ENCODE measurements at places on chromosomes 7 and 10. TPM values are rescaled to one million over a fixed set of nuclear protein-coding genes. Genes with fewer than 3 reads are reported as not detected.

Gene GOLGA7B
- 16.6 TPM for total RNA-seq

Gene AVL9
- 70.8 TPM for total RNA-seq

Gene CAV2
- total RNA-seq: 12.2 TPM

Gene FFAR4
- 1.2 TPM for total RNA-seq

Gene PYROXD2
- total RNA-seq: 6.2 TPM

Gene MYL7
- not detected for total RNA-seq

Gene TAS2R5
- 1.8 TPM for total RNA-seq

Gene EN2
- total RNA-seq: 0.23 TPM

Gene LRRD1
- 0.92 TPM for total RNA-seq

Gene EVX1
- not detected for total RNA-seq

Gene NXPH1
- total RNA-seq: 94.6 TPM

Gene ATP6V0A4
- total RNA-seq: 0.69 TPM

Gene LANCL2
- 60.2 TPM for total RNA-seq

Gene MALRD1
- total RNA-seq: 5.8 TPM

Gene FEZF1
- total RNA-seq: 12.2 TPM

Gene CASD1
- total RNA-seq: 117 TPM

Gene CLDN4
- total RNA-seq: 0.69 TPM

Gene VPS37D
- total RNA-seq: 24.0 TPM

Gene CYP26C1
- 0.23 TPM for total RNA-seq

Gene CRYGN
- not detected for total RNA-seq

Gene MOSPD3
- 11.3 TPM for total RNA-seq

Gene ANXA8L1
- not detected for total RNA-seq

Gene GIMAP7
- total RNA-seq: 3.7 TPM

Gene MRC1
- 3.0 TPM for total RNA-seq

Gene CHST15
- 12.0 TPM for total RNA-seq

Gene UPK3BL2
- total RNA-seq: 2.8 TPM

Gene CPA4
- total RNA-seq: 1.4 TPM

Gene NME8
- not detected for total RNA-seq

Gene UNCX
- 2.3 TPM for total RNA-seq

Gene ITPRID1
- total RNA-seq: 0.23 TPM

Gene GPR158
- total RNA-seq: 14.3 TPM

Gene GATA3
- 0.69 TPM for total RNA-seq

Gene SLC25A40
- total RNA-seq: 27.2 TPM

Gene STAMBPL1
- total RNA-seq: 19.1 TPM

Gene ADAM8
- total RNA-seq: 1.4 TPM

Gene CXCL12
- 13.1 TPM for total RNA-seq

Gene SYT15B
- 1.4 TPM for total RNA-seq

Gene DLX6
- total RNA-seq: 13.4 TPM

Gene C10orf62
- 0.23 TPM for total RNA-seq

Gene TBC1D12
- 66.2 TPM for total RNA-seq

Gene ENKUR
- 16.6 TPM for total RNA-seq

Gene PCLO
- total RNA-seq: 77.5 TPM

Gene AP4M1
- 20.5 TPM for total RNA-seq

Gene POLR2J2
- 5.3 TPM for total RNA-seq

Gene ASIC3
- total RNA-seq: 1.4 TPM

Gene MGMT
- total RNA-seq: 10.1 TPM

Gene TRIM74
- total RNA-seq: 0.69 TPM

Gene ZNF727
- 1.6 TPM for total RNA-seq

Gene HOXA1
- not detected for total RNA-seq

Gene TAF6
- total RNA-seq: 31.4 TPM

Gene ODAD2
- total RNA-seq: 5.5 TPM

Gene PNLIPRP1
- total RNA-seq: not detected

Gene CYP2E1
- 18.0 TPM for total RNA-seq

Gene TRIM73
- 4.4 TPM for total RNA-seq

Gene ANKMY2
- 65.5 TPM for total RNA-seq

Gene TACR2
- 1.2 TPM for total RNA-seq

All from diencephalon (tissue), 1 donor.